Midbrain (tissue), 1 donor: ENCODE measurements at places on chromosomes 2 and 18.
A peak's percentile ranks its signal among the peaks of the same experiment; 100 is the strongest.

GRCh38 chr2:231373184-231373583, 22.3 kb upstream of the B3GNT7 start:
- no peak for DNase-seq

DNA sequence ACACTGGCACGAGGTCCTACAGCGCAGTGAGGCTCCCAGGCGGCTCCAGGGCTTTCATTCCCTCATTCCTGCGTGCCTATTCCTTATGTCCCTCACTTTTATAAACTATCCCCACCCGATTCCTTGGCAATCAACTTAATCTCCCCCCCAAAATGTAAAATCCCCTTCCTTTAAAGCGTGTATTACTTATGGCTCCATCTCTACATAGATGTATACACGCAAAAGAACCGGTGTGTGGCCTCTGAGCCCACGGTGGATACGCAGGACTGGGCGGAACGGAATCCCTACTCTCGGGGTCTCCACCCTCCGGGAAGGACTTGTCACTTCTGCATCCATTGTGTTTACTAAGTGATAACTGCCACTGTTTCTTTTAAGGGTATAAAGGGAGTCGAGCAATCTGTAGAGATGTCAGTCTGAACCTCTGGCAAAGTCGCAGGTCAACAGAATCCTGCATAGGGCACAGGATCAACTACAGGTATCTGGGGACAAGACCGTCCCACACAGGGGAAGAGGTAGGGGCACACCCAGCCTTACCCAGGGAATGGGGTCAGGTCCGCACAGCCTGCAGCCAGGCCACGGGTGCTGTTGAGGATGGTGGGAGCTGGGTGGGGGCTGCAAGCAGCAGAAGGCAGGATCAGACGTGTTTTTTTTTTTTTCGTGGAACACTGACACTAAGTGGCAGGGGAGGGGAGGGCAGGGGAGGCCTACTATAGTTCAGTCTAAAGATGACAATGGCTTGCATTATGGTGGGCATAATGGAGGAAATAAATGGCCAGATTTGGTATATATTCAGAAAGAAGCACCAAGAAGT, 42.1 kb downstream of the HDLBP start:
- DNase-seq, result no peak

DNA sequence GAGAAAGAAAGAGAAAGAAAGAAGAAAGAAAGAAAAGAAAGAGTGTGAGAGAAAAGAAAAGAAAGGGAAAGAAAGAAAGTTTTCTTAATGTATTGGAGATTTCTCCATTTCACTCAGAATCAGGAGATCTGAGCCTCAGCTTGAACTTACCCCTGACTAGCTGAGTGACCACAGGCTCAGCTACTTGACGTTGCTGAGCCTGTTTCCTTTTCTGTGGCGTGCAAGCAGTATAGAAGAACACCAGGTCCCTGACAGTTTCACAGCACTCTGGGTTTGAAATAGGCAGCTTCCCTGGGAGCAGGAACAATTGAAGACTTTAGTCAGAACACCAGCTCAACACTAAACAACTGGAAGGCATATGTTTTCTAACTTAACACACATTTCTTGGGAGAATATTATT, 44.7 kb downstream of the MARCO start:
- no peak for DNase-seq

DNA sequence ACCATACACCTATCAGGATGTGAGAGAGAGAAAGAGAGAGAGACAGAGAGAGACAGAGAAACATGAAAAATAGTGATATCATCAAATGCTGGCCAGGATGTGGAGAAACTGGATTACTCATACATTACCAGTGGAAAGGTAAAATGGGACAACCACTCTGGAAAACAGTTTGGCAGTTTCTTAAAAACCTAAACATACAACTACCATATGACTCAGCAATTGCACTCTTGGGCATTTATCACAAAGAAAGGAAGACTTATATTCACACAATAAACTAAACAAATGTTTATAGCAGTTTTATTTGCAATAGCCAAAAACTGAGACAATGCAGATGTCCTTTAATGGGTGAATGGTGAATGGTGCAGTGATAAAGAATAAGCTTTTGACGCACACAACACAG, 29.1 kb downstream of the SLC4A3 start:
- no peak for DNase-seq

DNA sequence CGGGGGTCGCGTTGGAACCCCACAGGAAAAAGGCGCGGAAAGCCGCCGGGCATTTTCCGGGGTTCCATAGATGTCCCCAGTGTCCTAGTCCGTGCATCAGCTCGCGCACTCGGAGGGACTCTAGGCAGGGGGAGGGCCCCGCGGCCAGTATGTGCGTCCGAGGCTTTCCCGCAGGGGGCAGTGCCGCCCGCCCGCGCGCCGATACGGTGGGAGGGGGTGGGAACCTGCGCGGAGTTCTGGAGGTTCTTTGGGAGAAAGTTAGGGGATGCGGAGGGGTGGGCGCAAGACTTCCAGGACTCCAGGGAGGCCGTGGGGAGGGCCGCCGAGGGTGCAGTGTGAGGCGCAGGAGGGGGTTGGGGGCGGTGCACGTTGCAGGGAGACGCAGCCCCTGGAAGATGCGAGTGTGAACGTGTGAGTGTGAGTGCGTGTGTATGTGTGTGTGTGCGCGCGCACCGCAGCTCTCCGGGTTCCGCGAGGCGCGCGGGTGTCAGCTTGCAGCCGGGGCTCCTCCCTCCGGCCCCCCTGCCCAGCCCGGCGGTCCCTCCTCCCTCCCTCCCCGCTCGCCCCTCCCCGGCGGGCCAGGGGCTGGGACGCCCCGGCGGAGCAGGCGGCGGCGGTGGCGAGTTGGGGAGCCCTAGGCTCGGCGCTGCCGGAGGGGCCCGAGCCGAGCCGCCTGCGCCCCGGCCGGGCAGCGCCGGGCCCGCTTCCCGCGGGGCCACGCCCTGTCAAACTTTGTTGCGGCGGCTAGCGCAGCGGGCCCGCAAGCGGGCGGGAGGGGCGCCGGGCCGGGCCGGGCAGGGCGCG, at the start of gene TCF7L1:
TSS of gene TCF7L1 (plus strand) at position 559 of the 804 bp plus-strand sequence. CDS start 293 bp downstream, outside the sequence.
- DNase-seq, result peak; percentile 52

- peak; percentile 45 for DNase-seq
Measured at GRCh38 chr2:239275847-239276831, 124.7 kb downstream of the HDAC4 start.

DNA sequence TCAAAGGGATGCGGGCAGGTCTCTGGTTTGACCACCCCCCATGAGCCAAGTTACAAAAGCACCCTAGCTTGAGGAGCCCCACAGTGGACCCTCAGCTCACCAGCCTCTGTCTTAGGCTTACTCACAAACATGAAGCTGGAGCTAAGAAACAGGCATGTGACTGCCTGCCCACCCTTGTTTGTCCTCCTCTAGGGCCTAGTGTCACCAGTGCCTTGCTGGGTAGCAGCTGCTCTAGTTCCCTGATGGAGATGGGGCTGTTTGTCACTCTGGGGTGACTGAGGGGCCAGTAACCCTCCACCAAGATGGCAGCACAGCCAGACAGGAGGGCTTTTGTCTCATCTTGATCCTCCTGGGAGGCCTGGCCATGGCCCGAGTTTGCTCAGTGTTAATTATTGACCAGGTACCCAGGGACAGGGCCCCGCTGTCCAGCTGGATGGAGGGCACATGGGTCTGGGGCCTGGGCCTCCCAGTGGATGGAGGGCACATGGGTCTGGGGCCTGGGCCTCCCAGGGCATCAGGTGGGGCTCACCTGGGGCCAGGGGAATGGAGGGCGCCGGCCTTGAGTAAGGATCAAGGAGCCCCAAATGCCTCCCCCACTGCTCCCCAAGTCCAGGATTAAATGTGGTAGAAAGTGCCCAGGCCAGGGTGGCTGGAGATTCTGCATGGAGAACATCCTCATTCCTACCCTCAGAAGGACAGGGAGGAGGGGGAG, 185.9 kb upstream of the HAAO start:
- DNase-seq, result no peak

GRCh38 chr2:233972941-233973575, 55.9 kb downstream of the TRPM8 start:
- no peak for DNase-seq

DNA sequence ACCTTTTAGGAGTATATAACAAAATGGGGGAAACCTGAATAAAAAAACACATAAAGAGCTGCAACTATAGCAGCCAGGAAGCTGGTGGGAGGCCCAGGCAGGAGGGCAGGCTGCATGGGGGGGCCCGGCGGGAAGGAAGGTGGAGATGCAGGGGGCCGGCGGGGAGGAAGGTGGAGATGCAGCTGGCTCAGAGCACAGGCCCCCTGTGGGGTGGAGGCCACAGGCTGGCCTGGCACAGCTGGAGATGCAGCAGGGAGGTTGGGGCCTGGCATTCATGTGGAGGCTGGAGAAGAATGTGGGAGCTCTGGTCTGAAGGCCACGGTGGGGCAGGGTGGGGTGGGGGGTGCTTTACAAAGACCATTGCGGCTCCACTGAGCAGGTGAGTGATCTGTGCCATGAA, 31.4 kb downstream of the FAM228A start:
- DNase-seq, result no peak

DNA sequence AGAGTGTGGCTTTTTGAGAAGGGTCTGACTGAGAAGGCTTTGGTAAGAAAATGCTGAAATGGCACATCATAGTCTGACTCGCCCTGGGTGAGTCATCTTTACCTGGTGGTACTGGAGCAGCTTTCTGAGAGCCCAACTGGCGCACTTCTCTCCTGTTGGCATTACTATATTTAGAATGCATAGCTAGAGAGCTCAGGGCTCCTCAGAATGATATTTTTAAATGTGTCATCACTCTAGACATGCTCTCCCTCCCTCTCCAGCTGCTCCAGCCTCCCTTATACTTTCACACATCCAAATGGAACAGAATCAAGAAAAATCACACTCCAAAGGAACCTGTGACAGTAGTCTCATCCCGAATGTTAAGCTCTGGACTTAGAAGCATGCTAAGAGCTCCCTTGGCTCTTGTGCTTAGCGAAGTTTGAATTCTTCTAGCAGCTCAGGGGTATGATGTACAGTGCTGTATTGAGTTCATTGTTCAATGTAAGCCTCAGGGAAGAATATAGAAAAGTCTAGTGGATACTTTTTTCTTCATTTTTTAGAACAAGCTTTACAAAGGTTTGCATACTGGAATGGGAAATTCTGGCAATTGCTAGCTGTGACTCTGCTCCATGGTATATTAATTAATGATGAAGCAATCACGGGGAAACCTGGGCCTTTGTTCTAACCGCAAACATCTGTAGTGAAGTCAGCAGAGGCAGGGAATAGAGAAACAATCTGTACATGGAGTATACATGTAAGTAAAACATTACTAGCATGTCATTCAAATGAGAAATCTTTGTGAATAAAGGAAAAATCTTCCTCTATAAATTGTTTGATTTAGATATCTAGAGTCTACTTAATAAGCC, 751.2 kb upstream of the NRXN1 start:
- DNase-seq, result peak; percentile 1

DNA sequence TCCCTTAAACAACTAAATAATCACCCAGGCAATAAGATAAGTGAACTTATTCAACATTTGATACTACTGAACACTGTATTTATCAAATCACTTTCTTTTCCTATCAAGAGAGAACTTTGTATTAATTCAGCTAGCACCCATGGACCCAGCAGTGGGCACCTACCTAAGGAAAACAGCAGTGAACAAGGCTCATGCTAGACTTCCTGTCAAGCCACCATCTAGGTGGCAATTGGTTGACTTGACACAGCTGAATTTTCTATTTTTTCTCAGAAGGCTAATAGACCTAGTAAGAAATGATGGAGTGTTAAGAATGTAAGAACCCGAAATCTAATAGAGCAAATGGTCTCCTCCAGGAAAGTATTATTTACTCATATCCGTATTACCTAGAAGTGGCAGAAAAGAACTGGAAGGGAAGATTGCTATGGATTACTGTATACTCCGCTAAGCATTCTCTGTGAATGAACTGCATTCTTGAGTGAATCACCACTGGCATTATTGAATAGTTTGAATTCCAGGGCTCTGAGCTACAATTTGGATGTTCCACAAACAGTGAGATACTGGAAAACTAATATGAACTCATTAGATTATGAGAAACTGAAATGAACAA, 988.2 kb upstream of the CDH2 start:
- no peak for DNase-seq

DNA sequence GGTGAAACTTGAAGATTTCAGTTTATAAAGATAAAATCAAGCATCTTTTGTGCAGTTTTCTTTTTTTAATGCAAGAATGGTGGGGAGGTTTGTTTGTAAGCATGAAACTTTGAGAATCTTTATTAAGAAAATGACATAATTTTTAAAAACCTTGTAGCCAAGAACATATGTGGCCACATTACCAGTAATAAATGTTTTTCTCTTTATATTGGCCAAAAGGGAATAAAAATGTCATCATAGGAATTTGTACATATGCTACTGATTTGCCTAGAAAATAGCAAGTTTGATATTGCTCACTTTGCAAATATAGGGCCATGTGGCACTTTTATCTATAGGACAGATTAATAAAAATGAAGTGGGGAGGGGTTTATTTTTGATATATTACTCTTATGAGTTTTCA, 25.6 kb downstream of the METTL21A start:
- DNase-seq, result no peak

DNA sequence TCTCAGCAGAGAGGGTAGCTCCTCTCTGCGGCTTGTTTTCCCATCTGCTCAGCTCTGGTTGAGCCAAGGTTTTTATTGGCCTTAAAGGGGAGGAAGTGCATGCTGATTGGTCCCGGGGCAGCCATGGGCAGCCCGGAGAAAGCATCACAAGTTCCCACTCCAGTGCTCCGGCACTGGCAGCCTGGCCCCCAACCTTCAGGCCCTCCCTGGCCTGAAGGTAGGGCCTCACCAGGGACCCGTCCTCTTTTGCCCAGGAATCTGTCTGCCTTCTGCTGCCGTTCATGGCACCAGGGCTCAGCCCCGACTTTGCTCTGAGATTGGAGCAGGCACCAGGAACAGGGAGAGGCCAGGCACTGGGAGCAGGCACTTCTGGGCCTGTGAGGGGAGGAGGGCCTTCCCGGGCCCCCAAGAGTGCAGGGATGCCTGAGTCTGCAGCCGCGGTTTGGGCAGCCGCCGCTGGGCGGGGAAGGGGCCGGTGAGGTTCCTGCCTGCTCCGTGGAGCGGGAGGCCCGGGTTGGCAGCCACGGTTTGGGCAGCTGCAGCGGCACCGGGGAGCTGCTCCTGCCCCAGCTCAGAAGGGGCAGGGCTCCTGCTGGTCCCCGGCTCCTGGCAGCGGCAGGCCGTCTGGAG, 17.5 kb upstream of the ILKAP start:
- DNase-seq, result peak; percentile 82

GRCh38 chr2:190791347-190791975, 89.2 kb upstream of the GLS start:
- DNase-seq, result no peak

- no peak for DNase-seq
Measured at GRCh38 chr18:49802623-49803022, 10.7 kb downstream of the ACAA2 start.

GRCh38 chr2:113376913-113377445, 60.5 kb upstream of the ZNG1B start:
- no peak for DNase-seq

GRCh38 chr2:100148883-100149282, 6.5 kb upstream of the AFF3 start:
- no peak for DNase-seq
